SIG-M5 (cell line): ENCODE measurements at places on chromosomes 2 and 18.

GRCh38 chr2:119464981-119465380 lies 33.3 kb downstream of the TMEM37 start:
- DNase-seq = no peak

GRCh38 chr2:206202446-206202845 lies 42.8 kb downstream of the EEF1B2 start:
- no peak for DNase-seq

DNA sequence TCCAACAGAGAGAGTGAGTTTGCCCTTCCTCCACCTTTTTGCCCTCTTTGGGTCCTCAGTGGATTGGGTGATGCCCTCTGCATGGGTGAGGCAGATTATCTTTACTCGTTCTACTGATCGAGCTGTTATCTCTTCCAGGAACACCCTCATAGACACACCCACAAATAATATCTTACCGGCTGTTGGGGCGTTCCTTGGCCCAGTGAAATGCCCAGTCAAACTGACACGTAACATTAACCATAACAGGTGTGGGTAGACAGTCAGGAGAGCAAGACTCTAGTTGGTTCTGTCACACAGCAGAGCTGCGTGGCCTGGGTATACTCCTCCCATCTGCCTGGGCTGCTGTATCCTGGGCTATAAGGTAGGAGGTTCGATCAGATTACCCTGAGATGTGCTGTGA lies 144.1 kb downstream of the AGAP1 start:
- DNase-seq = no peak

GRCh38 chr2:17311771-17312511 lies 206.3 kb downstream of the RAD51AP2 start:
- DNase-seq = no peak

DNA sequence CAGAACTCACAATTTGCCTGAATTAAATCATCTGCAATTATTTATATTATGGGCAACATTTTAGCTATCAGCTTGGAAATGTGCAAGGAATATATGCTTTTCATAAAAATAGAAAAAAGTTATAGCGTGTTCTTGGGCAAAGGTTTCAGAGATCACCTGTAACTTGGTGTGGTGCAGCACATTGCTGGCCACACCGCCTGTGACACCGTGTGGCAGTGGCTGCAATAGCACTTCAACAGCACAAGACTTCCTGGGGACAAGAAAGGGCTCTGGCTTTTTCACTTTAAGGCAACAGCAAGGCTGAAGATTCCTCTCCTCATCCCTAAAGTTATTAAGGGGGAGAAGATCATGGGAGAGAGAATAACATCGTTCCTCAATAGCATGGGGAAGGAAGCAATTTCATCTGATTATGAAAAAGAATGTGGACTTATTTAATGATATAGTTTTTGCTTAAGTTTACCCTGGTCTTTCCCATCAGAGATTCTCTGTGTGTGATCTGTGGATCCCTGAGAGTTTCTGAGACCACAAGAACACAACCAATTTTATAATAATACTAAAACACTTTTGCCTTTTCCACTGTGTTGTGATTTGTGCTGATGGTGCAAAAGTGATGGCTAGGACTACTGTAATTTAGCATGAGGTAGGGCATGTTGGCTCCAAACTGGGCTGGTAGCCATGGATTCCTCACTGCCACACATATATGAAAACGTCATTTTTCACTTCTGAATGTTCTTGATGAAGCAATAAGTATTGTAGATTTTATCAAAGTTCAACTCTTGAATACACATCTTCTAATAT lies 15.0 kb upstream of the SERPINB3 start:
- DNase-seq = no peak

- DNase-seq = no peak
Measured at GRCh38 chr18:10767658-10768057, 241.8 kb downstream of the NAPG start.

GRCh38 chr2:44075541-44075940 lies 79.8 kb upstream of the LRPPRC start:
- no peak for DNase-seq

- DNase-seq = no peak
Measured at GRCh38 chr2:176122683-176123410, at the start of gene HOXD9. Gene HOXD9 (plus strand): TSS chr2:176122719. CDS start chr2:176122769, 50 bp downstream.

DNA sequence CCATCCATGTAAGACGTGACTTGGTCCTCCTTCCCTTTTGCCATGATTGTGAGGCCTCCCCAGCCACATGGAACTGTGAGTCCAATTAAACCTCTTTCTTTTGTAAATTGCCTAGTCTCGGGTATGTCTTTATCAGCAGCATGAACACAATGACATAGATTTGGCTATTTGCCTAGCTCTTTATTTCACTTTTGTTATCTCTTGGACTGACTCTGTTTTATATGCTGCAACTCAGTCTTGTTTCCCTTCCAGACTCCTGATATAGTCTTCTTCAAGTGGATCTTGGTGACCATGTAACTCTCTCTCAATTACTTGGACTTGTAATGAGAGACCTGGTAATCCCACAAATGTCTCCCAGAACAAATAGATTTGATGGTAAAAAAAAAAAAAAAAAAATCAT lies 627.6 kb downstream of the CCDC85A start:
- no peak for DNase-seq

DNA sequence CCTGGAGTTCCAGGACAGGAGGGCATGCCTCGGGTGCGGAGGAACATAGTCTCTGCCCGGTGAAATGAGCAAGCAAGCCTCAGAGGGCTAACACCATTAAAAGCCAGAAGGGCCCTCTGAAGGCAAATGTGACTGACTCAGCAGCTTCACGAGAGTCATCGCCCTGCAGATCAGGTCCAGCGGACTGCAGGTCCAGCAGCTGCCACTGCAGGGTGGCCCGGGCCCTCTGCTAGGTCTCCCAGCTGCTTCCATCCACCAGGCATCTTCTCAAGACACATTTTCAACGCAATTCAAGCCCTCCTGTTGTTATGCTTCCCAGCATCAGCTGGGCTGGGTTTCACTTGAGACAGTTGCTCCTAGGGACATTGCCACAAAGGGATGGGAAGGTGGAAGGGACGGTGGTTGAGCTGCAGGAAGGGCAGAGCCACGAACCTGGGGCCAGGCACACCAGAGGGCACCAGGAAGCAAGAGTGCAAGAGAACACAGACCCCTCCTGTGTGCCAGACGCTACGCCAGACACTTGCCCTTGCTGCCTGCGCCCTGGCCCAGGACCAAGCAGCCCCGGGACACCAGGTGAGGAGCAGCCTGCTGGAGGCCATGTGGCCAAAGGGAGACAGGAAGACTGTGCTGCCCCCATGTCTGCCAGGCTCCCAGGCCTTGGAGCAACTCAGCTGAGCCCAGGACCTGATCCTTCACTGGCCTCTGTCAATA lies 173.0 kb downstream of the HDAC4 start:
- no peak for DNase-seq

DNA sequence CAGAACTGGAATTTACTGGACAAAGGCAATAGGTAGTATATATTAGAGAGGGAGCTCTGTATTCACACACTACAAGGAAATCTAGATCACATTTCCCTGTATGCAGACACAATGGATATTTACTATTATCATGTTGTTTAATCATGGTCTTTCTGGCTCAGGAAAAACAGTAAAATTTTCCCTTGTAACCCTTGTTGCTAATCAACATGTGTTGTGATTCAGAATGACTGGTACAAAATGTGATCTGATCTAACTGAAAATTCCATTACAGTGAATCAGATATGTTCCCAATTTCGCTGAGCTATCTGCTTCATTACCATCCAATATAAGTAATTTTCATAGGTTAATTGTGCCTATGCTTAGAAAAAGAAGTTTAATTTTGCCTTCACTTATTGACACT lies 1109.7 kb downstream of the LRP1B start:
- no peak for DNase-seq

- no peak for DNase-seq
Measured at GRCh38 chr2:196970099-196970498, 43.6 kb upstream of the PGAP1 start.

DNA sequence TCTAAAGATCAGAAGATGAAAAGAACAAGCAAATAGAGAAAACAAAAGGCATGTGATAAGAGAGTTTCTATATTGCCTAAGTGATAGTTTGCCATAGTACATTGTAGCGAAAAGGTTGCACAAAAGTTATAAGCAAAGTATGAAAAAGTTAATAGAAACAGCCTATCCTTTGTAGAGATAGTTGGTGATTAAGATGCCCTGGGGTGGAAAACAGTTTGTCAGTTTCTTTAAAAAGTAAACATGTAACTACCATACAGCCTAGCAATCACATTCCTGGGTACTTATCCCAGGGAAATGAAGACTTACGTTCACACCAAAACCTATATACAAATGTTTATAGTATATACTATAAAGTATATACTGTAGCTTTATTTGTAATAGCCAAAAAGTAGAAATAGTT lies 16.9 kb upstream of the DAPL1 start:
- DNase-seq = no peak

GRCh38 chr2:205792908-205793307 lies 110.6 kb downstream of the NRP2 start:
- no peak for DNase-seq

DNA sequence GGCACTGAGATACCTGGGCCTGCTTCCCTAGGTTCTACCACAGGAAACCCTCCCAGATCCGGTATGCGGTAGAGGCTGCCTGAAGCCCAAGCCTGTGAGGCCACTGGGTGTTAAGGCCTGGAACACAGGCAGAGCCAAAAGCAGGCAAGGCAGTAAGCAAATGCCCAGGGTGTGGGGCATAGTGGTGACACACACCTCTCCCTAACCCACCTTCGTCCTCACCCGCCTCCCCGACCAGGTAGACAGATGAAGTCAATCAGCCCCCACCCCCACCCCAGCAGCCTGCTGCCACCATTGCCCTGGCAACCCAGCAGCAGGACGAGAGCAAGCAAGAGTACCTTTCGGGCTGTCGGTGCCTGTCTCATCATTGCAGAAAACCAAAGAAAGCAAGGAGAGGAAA lies 6.1 kb downstream of the DCTN1 start:
- no peak for DNase-seq

GRCh38 chr18:61694236-61694635 lies 198.6 kb downstream of the RNF152 start:
- DNase-seq = no peak
